NCI-H2081 treated with DMSO at 0.1 percent for 48 hours (cell line): ENCODE measurements at places on chromosomes 2 and 18.

- no peak for DNase-seq
Observed at GRCh38 chr2:171391532-171391931, 42.3 kb downstream of the METTL8 start.

DNA sequence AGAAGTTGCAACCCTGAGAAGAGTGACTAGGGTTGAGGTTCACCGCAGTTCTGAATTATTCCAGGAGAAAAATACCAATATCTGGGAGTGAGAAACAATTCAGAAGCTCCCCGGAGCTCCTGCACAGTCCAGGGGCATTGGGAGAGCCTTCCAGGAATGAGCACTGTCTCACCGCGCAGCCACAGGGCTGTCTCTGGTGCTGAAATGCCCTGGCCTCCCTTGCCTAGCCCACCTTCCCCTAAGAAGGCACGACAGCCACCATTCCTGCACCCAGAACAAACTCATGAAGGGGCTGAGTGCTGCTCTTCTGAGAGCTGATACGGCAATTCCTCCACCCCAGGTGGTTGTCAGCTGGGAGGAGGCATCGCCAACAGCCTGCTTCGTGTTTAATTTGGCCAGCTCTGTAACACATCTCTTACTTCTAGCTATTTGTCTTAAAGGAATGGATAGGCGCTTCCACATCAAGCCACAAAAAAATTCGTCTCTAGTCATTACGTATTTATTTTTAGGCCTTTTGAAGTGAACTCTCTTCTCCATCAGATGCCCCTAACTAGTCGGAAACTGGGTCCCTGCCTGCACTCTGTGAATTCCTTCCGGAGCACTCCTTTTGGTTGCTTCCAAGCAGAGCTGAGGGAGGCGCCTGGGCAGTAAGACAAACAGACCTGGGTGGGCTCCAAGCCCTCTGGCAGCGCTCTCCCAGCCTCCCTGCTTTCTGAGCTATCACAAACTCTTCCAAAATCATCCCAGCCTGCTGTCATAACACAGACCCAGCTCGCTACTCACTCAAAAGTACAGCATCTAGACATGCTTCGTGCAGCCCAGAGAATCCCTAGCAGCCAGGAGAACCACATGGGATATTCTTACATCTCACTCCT is 120.5 kb upstream of the CCDC68 start:
- no peak for DNase-seq

DNA sequence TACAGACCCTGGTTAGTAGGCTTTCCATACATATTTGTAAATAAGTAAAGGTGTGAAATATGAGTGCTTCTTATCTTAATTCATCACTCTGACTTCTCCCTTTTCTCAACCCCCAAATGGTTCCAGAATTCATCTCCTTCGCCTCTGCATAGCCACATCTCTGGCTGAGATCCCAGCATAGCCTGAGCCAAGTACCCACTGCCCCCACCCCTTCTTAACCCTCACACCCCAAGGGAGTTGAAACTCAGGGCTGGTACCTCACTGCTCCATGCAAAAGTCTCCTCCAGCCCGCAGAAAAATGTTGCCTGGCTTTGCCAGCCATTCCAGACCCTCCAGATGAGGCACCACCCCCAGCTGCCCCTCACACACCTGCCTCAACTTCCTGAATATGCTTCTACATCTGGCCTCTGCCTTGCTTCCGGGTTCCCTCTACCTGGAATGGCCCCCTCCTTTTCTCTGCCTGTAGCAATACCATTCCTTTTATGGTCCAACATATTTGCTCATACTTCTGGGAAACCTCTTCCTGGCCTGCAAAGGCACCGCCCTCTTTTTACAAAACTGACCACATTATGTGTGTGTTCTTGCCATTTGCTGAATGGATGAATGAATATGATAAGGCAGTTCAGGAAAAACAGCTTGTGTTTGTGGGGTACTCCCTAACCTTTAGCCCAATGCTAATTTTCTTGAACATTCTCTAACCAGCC is 112.8 kb downstream of the CELF4 start:
- DNase-seq: no peak

DNA sequence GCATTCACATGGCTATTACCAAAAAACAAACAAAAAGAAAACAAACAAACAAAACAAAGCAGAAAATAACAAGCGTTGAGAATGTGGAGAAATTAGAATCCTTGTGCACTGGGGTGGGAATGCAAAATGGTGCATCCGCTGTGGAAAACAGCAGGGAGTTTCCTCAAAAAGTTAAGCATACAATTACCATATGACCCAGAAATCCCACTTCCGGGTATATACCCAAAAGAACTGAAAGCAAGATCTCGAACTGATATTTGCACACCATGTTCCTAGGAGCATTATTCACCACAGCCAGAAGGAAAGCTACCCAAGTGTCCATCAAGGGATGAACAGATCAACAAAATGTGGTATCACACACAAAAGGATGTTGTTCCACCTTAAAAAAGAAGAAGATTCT is 17.9 kb upstream of the TEX51 start:
- DNase-seq: no peak

GRCh38 chr2:45466053-45466452 is 145.0 kb downstream of the SRBD1 start:
- no peak for DNase-seq

DNA sequence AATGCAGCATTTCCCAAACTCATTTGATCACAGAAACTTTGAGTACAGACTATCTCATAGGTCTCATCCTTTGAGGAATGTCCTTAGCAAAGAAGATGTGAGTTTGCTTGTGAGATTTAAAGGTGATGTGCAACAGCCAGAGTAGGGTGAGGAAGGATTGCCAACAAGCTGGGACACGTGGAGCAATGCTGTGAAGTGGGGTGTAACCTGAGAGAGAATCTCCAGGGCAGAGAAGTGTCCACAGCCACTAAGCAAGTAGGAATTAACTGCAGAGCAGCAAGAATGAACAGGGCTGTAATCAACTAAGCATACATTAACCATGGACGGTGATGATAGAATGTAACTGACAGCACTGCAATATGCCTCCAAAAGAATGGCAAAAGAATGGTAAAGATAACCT is 469.9 kb upstream of the NRP2 start:
- DNase-seq: no peak

DNA sequence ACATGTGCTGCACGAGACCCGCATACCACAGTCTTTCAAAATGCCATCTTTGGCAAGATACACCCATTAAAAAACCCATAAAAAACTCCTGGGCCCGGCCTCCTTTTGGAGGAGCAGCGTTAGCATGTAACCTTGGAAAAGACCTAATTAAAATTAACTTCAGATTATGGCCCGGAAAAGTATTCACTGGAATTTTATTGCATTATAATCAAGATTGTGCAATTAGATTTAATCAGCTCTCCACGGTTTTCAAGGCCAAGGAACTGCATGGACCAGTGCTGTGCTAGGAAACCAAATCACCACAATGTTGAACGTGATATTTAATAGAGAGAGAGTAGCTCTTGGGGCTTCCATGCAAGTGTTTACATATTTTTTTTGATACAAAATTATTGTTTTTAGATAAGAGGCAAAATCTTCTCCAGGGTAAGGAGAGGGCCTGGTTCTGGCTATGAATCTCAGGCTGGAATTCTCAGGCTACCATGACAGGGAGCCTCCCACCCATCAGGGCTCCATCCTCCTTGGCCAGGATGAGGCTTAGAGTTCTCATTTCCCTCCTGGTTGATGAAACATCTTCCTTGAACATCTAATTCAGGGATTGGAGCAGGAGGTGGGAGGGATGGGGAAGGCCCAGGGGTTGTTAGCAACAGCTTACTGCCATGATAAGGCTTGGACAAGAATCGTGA is 82.0 kb upstream of the TTC39C start:
- no peak for DNase-seq

DNA sequence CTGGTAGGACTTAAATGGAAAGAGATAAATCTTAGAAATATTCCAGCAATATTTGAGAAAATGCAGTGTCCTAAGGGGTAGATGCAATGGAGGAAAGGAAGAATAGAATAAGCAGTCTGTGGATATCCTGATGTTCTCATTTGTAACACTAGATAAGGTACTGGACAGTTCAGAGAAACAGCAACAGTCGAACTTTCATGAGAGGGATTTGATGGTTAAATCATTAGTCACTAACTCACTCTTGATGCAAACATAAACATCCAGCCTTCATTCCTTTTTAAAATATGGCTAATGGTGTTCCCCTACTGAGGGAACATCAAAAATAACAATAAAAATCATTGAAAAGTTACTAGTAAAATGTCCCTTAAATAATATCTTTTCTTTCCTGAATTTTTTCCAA is 211.4 kb upstream of the SLC39A10 start:
- DNase-seq: no peak

GRCh38 chr2:3451926-3452671 is 67.2 kb downstream of the ADI1 start:
- no peak for DNase-seq

DNA sequence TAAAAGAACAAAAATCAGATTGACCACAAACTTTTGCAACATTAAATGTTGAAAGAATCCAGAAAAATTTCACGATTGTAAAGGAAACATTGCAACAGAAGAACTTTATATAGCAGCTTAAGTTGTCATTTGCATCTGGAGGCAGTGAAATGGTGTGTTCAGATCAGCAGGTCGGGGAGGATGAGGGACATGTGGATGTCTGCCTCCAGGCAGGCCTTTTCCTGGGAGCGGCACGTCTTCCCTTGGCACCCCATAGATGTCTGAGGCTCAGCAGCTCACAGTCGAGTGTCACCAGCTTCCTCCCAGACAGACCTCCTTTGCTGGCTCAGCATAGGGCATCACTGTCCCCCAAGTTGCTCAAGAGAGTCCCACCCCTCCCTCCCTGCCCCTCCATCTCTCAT is 44.3 kb upstream of the ASB1 start:
- no peak for DNase-seq

GRCh38 chr18:40929399-40929798 is 1025.6 kb upstream of the PIK3C3 start:
- DNase-seq: no peak

DNA sequence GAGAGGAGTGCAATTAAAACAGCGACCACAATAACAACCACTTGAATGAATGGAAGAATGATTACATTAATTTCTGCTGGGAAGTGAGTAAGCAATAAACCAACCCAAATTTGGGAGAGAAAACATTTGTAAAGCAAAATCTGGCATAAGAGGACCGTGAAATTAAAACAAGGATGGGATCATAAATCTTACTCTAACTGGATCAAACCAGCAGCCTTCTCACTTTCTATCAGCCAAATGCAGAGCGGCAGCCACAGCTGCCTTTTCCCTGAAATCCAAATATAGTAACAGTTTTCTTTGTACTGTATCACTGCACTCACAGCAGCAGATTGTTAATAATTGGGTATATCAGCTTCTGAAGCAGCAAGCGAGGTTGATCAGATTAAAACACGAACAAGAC is 245.2 kb upstream of the REG3G start:
- DNase-seq: peak; percentile 11

DNA sequence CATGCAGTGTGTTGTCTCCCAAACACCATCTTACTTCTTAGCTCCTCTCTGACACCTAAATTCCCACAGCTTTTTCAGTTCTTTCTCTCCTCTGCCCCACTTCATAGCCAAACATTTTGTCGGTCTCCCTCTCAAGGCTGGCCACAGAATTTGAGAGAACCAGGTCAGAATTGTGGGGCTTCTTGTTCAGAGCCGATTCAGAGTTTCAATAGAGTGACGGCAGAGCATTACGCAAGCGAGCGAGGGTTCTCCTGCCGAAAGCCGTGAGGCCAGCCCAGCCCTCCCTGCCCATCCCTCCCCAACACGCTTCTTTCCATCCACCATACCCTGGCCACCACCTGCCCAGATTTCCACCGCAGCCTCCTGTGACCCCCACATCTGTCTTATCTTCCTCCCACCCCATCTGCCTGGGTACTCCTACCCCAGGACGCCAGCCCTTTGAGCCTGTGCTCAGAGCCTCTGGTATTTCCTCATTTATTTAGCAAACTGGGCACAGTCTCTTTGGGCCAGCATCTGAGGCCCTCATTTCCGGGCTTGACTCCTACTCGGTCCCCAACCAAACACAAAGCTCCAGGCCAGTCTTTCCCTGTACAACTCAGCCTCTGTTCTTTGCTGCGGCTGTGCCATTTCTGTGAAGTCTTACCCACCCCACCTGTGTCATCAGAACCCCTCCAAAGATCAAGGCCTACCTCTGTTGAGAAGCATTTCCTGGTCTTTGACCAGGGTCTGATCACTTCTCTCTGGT is 70.0 kb upstream of the MAP4K4 start:
- no peak for DNase-seq
